ENCODE measurements at places on chromosomes 6 and 20. TPM values are rescaled to one million over a fixed set of nuclear protein-coding genes. Genes with fewer than 3 reads are reported as not detected.

Gene GSTA2
- total RNA-seq, result not detected

Gene UNC5CL
- total RNA-seq, result 2.6 TPM

Gene NOL7
- total RNA-seq, result 95.8 TPM

Gene SPDEF
- not detected for total RNA-seq

Gene ENPP5
- total RNA-seq, result 0.68 TPM

Gene OPRM1
- not detected for total RNA-seq

Gene TJAP1
- total RNA-seq, result 30.2 TPM

DNA sequence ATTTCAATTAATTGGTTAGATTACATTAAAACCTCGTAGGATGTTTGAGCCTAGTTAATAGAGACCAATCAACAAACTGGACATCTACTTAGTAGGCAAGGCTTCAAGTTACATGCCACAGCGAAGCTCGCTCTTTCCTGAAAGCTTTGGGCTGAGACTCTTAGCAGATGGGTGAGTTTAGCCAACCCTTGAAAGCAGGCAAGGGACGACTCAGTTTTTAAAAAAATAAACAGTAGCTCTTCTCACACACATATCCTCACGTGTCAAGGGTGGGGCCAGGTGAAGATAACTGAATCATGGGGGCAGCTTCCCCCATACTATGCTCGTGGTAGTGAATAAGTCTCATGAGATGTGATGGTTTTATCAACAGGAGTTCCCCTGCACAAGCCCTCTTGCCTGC, 775 bp downstream of the MTFR2 start:
- DNase-seq, result peak; percentile 36
- H3K4me1 ChIP-seq, result peaks cover 38% of the 10 kb centered on the region
- no peaks in the 10 kb centered on the region for H3K27me3 ChIP-seq
- peaks cover 50% of the 10 kb centered on the region for H3K36me3 ChIP-seq
- H3K4me3 ChIP-seq, result peak overlapping the region; percentile 91
- H3K27ac ChIP-seq, result peak overlapping the region; percentile 93

DNA sequence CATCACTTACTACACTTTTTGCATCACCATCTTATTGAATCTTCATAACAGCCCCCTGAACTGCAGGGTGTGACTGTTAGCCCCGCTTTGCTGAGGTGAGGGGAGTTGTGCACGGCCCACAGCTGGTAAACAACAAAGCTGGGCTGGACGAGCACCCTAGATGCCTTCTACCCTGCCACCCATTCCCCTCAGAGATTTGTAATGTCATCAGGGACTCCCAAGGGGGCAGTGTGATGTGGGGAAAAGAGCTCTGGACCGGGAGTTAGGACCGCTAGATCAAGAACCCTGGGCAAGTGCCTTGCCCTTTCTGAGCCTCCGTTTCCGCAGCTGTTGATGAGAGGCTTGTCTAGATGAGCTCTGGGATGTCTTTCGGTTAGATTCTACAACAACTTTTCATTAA, 20.9 kb downstream of the PKIG start:
- no peak overlapping the region for H3K27ac ChIP-seq
- H3K27me3 ChIP-seq, result no peaks in the 10 kb centered on the region
- DNase-seq, result no peak
- H3K4me3 ChIP-seq, result no peak overlapping the region

DNA sequence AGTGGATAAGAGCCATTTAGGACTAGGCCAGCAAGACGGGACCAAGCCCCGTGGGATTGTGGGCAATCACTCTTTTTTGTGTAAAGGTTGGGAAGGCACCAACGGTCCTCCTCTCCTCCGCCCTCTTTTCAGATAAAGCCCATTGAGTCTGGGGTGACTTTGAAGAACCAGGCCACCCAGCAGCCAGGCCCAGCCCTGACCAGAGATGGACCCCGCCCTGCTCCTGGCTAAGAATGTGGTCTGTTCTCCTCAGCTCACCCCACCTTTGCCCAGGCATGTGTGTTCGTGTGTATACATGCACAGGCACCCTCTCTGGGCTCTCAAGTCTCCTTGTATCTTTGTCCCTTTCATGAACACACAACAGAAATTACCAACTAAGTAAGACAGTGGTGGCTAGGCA, 9.1 kb downstream of the SDC4 start:
- H3K4me3 ChIP-seq, result no peak overlapping the region
- H3K4me1 ChIP-seq, result peaks cover 12% of the 10 kb centered on the region
- peaks cover under 1% of the 10 kb centered on the region for H3K27me3 ChIP-seq
- H3K36me3 ChIP-seq, result peaks cover 18% of the 10 kb centered on the region
- H3K27ac ChIP-seq, result no peak overlapping the region

DNA sequence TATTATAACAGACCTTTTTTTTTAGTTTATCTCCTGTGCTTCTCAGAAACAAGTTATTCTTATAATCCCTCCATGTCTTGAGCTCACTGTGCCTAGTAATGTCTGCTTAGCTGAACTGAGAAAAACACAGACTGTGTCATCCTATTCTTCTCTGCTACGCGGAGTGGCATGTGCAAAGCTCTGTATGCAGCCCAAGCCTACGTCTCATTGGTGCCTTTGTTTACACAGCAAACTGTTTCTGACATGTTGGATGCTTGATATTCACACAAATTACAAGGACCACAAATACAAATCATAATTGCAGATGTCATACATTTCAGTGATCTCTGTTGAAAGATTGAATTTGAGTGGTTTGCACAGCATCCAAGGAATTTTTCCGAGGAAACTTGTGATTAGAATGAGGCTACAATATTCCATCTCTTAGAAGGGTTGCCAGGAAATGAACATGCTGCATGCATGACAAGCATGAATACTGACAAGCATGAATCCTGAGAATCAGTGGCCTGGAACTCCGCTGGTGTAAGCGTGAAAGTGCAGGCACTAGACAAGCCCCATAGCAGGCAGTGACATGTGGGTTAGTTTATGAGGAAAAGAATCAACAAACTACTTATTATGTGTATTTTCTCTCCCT, 128.4 kb upstream of the SGK1 start:
- H3K4me3 ChIP-seq, result no peak overlapping the region
- no peaks in the 10 kb centered on the region for H3K27me3 ChIP-seq
- peaks cover 11% of the 10 kb centered on the region for H3K4me1 ChIP-seq
- no peaks in the 10 kb centered on the region for H3K36me3 ChIP-seq
- H3K27ac ChIP-seq, result no peak overlapping the region
- DNase-seq, result no peak

GRCh38 chr20:1912053-1912452, 16.8 kb downstream of the SIRPA start:
- no peaks in the 10 kb centered on the region for H3K4me1 ChIP-seq
- no peak overlapping the region for H3K4me3 ChIP-seq

DNA sequence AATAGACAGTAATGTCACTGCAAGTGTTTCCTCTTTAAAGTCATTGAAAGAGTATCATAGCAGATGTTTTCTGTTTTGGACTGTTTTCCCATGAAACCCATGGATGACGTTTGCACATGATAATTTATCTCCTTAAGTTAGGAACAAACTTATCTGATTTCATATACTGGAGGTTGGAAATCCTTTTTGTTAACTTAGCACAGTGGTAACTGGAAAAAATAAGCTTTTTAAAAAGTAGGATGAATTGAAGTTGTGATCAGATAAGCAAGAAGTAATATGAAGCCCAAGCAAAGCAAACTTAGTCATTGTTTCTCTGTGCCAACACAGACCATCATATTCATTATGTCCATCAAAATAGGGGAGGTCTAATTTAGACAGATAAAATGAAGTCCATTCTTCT, 61.6 kb downstream of the PLCB4 start:
- H3K4me1 ChIP-seq, result no peaks in the 10 kb centered on the region
- no peak for DNase-seq
- no peaks in the 10 kb centered on the region for H3K36me3 ChIP-seq
- H3K4me3 ChIP-seq, result no peak overlapping the region
- no peak overlapping the region for H3K27ac ChIP-seq

GRCh38 chr20:13822459-13822858, 37.6 kb downstream of the NDUFAF5 start:
- H3K4me3 ChIP-seq, result no peak overlapping the region
- H3K4me1 ChIP-seq, result peaks cover 13% of the 10 kb centered on the region
- H3K36me3 ChIP-seq, result peaks cover 15% of the 10 kb centered on the region
- H3K27me3 ChIP-seq, result peaks cover 2% of the 10 kb centered on the region

DNA sequence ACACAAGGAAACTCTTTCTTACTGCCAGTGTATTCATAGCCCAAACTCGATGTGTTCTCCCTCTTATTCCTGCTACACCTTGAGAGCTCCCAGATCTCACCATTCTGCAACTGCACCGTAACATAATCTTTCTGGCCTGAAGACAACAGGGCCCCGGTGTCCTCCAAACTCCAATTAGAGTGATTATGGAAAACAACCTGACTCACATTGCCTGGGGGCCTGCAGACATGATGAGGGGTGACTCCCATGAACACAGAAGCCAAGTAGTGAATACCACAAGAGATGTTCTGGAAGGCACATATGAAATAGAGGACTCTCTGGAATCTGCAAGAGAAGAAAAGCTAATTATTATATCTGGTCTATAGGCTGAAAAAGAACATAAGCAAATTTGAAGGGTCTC, 19.7 kb downstream of the SLC22A16 start:
- H3K4me1 ChIP-seq, result no peaks in the 10 kb centered on the region
- no peak for DNase-seq
- H3K27me3 ChIP-seq, result peaks cover 2% of the 10 kb centered on the region
- H3K27ac ChIP-seq, result no peak overlapping the region
- no peak overlapping the region for H3K4me3 ChIP-seq

DNA sequence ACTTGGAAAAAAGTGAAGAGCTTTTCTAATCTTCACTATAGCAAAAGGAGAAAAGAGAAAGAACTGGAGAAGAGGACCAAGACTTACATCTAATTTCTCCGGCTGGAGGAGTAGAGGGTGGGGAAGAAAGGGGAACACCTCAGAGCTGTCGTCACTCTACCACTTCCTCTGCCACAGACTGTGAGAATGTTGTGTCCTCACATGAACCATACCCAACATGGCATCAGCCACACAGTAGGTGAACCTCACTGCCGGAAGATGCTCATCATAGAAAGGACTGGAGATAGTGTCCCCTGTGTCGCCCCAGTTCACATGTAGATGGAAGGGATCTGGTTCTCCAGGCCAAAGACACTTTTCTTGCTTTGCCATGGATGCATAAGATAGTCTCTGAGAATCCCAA, 604.4 kb upstream of the NOX3 start:
- DNase-seq, result peak; percentile 54
- peaks cover 10% of the 10 kb centered on the region for H3K4me1 ChIP-seq
- peak overlapping the region; percentile 2 for H3K27ac ChIP-seq
- no peak overlapping the region for H3K4me3 ChIP-seq
- H3K27me3 ChIP-seq, result no peaks in the 10 kb centered on the region
- no peaks in the 10 kb centered on the region for H3K36me3 ChIP-seq

DNA sequence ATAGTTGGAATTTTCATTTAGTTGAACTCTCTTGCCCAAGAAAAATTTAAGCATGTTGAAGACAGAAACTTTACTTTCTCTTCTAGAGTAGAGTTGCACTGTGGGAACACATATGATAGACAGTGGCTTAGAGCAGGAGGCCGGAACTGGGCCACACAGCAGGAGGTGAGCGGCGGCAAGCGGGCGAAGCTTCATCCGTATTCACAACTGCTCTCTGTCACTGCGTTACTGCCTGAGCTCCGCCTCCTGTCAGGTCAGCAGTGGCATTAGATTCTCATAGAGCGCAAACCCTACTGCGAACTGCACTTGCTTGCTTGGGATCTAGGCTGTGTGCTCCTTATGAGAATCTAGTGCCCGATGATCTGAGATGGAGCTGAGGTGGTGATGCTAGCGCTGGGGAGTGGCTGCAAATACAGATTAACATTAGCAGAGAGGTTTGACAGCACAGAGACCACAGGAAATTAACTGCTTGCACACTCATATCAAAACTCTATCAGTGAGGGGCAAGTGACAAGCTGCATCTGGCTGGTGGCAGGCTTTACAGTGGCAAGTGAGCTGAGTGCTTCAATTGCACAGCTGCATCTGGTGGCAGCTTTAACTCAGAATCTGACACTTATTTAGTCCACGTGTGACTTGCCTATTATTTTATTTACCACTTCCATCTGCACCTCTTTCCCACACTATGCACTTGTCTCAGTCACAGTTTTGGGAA, 174.9 kb upstream of the C6orf118 start:
- H3K36me3 ChIP-seq, result no peaks in the 10 kb centered on the region
- H3K27me3 ChIP-seq, result no peaks in the 10 kb centered on the region
- DNase-seq, result no peak
- H3K4me3 ChIP-seq, result no peak overlapping the region
- no peaks in the 10 kb centered on the region for H3K4me1 ChIP-seq
- H3K27ac ChIP-seq, result no peak overlapping the region

DNA sequence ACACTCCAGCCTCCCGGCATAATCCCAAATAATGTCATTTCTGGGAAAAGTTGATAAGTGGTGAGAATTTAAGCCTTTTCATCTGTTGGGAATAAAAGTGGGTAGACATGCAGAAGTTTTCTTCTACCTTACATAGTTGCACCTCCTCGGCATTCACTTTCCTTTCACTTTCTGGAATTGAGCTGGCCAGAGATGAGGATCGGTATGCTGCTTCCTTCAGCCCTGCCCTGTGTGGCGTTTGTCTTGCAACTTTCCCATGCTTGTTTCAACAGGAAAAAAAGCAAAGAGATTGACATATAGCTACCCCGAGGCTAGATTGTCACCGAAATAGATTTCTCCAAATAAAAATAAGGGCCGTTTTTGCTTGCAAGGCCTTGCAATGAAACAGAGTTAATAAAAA, 65.8 kb upstream of the JAG1 start:
- H3K4me1 ChIP-seq, result no peaks in the 10 kb centered on the region
- DNase-seq, result no peak
- no peak overlapping the region for H3K4me3 ChIP-seq
- H3K27me3 ChIP-seq, result peaks cover 6% of the 10 kb centered on the region

DNA sequence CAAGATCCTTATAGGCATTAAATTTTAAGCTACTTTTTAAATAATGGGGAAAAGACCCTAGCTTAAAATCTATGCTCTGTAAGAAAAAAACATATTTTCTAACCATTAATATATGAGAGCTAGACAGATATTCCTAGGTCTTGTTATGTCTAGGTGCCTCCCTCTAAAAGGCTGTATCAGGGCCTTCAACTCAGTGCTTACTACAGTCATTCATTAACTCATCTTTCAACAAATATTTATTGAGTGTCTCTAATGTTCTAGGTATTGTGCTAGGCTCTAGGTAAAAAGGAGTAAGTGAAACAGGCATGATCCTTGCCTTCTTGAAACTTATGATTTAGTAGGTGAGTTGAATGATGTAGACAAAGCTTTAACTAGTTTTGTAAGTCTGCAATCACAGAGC, 6.4 kb upstream of the STX11 start:
- H3K36me3 ChIP-seq, result no peaks in the 10 kb centered on the region
- H3K27me3 ChIP-seq, result no peaks in the 10 kb centered on the region
- no peak overlapping the region for H3K4me3 ChIP-seq
- DNase-seq, result no peak
- peaks cover 4% of the 10 kb centered on the region for H3K4me1 ChIP-seq
- H3K27ac ChIP-seq, result no peak overlapping the region

Data from activated CD8-positive, alpha-beta T cell treated with anti-CD3 and anti-CD28 coated beads for 36 hours (primary cell).